SK-N-DZ (cell line): ENCODE measurements at places on chromosomes 4 and X.

DNA sequence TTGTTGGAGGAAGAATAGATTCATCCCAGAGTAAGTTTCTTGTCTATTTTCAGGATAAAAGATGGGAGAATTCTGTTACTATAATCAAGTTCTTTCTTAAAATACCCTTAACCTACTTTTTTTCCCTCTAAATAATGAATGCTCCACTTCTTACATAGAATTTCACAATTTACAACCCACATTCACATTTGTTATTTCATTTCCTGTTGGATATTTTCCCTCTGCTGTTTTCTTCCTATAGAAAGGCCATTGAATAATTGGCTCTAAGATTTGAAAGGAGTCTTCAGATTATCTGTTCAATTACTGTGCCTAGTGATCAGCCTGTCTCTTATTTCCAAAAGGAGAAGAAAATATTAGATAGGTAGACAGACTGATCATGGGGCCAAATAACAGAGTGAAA lies 79.7 kb downstream of the CPE start:
- DNase-seq: no peak

- DNase-seq: no peak
Measured at GRCh38 chr4:107987916-107988762, 1.6 kb upstream of the HADH start.

- DNase-seq: no peak
Measured at GRCh38 chr4:94409962-94410361, 41.8 kb upstream of the PDLIM5 start.

DNA sequence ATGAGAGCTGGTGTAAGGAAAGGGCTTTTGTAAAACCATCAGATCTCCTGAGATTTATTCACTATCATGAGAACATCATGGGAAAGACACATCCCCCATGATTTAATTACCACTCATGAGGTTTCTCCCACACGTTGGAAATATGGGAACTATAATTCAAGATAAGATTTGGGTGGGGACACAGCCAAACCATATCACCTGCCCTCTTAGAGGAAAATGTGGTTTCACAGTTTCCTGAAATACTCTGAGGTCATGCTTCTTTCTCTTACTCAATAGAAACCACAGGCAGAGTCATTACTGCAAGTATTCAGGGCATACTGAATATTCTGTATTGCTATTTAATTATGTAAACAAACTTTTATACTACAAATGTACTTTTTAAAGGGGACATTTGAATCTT lies 1453.3 kb downstream of the PCDH18 start:
- no peak for DNase-seq

- no peak for DNase-seq
Measured at GRCh38 chr4:143346206-143346605, 9.5 kb downstream of the GAB1 start.

DNA sequence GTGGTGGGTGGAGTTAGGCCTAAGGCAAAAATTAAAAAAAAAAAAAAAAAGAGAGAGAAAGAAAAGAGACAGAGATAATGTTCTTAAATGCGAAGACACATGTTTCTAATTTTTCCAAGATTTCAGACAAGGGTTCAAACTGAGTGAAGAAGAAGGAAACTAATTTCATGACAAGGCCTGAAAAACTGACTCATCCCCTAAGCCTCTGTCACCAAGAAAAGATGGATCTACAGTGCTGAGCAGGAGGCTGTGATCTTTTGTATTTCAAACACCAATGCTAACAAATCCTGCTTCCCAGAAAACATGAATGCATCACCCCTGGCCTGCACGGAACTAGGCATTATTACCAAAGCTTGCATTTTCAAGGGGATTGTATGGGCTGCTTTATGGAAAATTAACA lies 75.3 kb downstream of the PPARGC1A start:
- no peak for DNase-seq

- no peak for DNase-seq
Measured at GRCh38 chr4:188737251-188738002, 598.2 kb downstream of the TRIML1 start.

- DNase-seq: no peak
Measured at GRCh38 chrX:33053001-33053400, 158.3 kb downstream of the DMD start.

GRCh38 chrX:57156397-57157049 lies 19.3 kb upstream of the SPIN2A start:
- peak; percentile 35 for DNase-seq

DNA sequence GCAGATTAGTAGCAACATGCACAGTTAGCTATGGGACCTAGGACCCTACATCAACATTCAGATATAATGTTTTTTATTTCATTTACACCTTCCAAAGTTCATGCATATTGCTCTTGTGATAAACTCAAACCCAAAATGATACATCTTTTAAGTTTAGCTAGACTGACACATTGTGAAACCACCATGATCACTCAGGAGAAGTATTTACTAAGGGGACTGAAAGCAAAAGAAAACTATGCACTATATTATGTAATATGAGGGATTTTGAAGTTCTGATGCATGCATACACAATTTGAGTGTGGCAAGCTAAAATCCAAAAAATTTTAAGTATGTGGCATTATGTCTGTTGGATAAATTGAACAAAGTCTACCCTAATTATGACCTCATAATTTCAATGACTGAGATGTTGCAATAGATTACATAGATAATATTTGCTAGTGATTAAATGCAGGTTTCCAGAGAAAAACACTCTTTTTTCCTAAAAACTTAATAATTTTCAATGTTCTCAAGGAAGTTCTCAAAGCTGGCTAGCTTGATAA lies 914.8 kb upstream of the GRIA3 start:
- DNase-seq: no peak

DNA sequence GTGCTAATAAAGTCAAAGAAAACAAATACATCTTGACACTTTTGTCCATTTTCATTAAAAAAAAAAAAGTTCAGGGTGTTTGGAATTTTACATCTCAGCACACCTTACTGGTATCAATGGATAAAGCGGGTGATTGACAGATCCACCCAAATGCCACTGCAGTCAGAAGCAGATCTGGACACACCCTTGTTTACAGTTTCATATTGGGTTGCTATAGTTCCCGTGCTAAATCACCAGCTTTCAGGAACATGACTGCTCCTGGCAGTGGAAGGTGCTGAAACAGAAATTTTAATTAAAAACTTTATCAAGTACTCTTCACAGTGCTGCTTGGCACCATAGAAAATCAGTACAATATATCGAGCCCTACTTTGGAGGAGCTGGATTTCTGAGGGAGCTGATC lies 116.3 kb downstream of the STOX2 start:
- DNase-seq: no peak

DNA sequence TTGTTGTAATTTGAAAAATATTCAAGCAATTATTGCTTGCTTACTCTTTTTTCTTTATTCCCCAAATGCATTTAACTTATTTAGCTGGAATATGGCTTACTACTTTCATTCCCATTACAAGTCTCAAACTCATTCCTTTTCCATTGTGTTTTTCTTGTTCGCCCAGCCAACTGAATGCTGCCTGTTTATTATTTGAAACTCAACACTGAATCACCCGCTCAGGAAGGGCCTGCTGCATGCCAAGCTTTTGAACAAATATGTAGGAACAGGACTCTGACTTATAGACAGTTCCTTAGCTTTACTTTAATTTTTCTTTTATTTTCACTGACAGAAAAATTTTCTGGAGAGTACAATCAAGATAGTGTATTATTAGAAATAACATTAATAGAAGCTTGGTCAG lies 12.9 kb downstream of the PCDH18 start:
- DNase-seq: no peak

DNA sequence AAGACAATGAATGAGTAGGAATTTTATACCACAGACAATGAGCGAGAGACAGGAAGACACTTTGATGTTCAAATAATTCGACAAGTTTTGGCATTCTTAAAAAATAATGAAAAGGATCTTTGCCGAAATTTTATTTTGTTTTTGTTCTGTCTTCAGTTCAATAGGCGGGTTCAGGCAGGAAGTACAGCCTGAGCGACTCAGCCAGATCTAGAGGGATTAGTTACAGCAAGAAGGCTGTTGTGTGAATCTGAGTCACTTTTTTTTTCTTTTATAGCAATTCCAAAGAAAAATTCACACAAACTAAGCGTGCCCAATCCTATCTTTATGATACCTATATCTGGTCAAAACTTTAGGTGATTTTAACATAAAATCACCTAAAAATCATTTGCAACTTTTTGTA lies 505.4 kb upstream of the FAM241A start:
- DNase-seq: no peak

GRCh38 chr4:184255871-184256642 lies 38.4 kb upstream of the ENPP6 start:
- no peak for DNase-seq

GRCh38 chrX:33379839-33380238 lies 168.5 kb upstream of the DMD start:
- no peak for DNase-seq

GRCh38 chr4:48275247-48275646 lies 5.6 kb upstream of the TEC start:
- no peak for DNase-seq

- no peak for DNase-seq
Measured at GRCh38 chr4:127782025-127782274, 172 bp upstream of the HSPA4L start.

- no peak for DNase-seq
Measured at GRCh38 chr4:168723020-168723419, 226.2 kb downstream of the PALLD start.

DNA sequence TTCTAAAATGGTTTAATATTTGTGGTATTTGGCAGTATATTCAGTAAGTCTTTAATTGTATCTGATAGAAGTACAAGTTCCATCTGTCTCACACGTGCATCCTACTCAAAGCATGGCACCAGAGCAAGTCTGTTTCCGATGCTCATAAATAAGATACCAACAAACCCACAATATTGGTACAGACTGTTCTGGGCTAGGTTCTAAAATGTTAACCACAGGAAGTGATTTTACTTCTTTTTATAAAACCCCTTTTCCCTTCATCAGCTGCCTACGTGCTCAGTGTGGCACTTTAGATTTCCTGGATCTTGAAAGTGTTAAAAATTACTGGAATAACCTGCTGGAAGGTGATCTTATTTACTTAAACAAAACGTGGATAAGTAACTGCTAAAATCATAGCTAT lies 165.1 kb downstream of the CFAP299 start:
- no peak for DNase-seq
